OCI-LY7 (cell line): ENCODE measurements at places on chromosomes 3 and 15. TPM values are rescaled to one million over a fixed set of nuclear protein-coding genes. Genes with fewer than 3 reads are reported as not detected.

NUP210 gene
- 231 and 232 TPM in 2 replicates for total RNA-seq

PYGO1 gene
- total RNA-seq = not detected in 2 replicates

MRPL3 gene
- total RNA-seq = 126 and 133 TPM in 2 replicates

RARB gene
- not detected in 2 replicates for total RNA-seq

GLDN gene
- total RNA-seq = not detected in 2 replicates

ACSBG1 gene
- total RNA-seq = 0.30 and 0.52 TPM in 2 replicates

RTP1 gene
- not detected in 2 replicates for total RNA-seq

KY gene
- total RNA-seq = not detected in 2 replicates

TTLL13 gene
- total RNA-seq = 0.77 and 1.3 TPM in 2 replicates

GOLGA8J gene
- total RNA-seq = not detected in 2 replicates

CIDEC gene
- not detected in 2 replicates for total RNA-seq

LSMEM2 gene
- not detected in 2 replicates for total RNA-seq

VEPH1 gene
- total RNA-seq = not detected in 2 replicates

BCL2A1 gene
- total RNA-seq = 2.3 and 4.5 TPM in 2 replicates

SEMA7A gene
- 0.46 and 1.0 TPM in 2 replicates for total RNA-seq

DNAH1 gene
- total RNA-seq = 5.8 and 10.5 TPM in 2 replicates

DAZL gene
- total RNA-seq = not detected in 2 replicates

CHRFAM7A gene
- not detected in 2 replicates for total RNA-seq

CADPS gene
- total RNA-seq = 68.6 and 79.5 TPM in 2 replicates

POLR2M gene
- total RNA-seq = 71.8 and 77.6 TPM in 2 replicates

SCG5 gene
- total RNA-seq = 4.1 and 4.7 TPM in 2 replicates

SLC28A1 gene
- total RNA-seq = not detected in 2 replicates

CHRNA5 gene
- total RNA-seq = 8.3 and 9.1 TPM in 2 replicates

OSTN gene
- not detected in 2 replicates for total RNA-seq

ANKRD63 gene
- not detected in 2 replicates for total RNA-seq

UPK1B gene
- not detected in 2 replicates for total RNA-seq

CAMK1 gene
- total RNA-seq = not detected in 2 replicates

CCR8 gene
- not detected in 2 replicates for total RNA-seq

MEIS2 gene
- 31.0 and 32.6 TPM in 2 replicates for total RNA-seq

HIGD2B gene
- 0.33 TPM in 1 of 2 replicates, not detected in the other for total RNA-seq

PLCH1 gene
- total RNA-seq = not detected in 2 replicates

NDUFB5 gene
- 110 and 112 TPM in 2 replicates for total RNA-seq

GATM gene
- 2.7 and 3.4 TPM in 2 replicates for total RNA-seq
